ENCODE measurements at places on chromosomes 7 and 10.

DNA sequence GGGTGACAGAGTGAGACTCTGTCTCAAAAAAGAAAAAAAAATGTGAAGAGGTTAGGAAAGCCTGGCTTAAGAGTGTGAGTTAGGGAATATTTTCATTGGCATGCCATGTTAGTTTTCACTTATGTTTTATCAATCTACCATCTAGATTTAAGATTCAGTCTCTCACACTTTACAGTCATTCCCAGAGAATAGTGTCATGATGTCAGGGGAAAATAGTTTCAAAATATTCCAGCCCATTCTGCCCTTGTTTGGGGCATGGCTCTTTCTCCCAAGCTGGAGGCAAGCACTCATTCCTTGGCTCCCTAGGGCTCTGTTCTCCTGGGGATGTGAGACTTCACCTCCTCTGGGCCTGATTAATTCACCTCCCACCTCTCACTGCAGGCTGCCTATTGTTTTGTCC is 331.5 kb downstream of the CXCL12 start:
- peak; percentile 17 for DNase-seq

- DNase-seq, result no peak
These were observed 26.4 kb downstream of the STEAP1 start for GRCh38 chr7:90180649-90181048.

- DNase-seq, result no peak
These were observed 24.7 kb downstream of the LRRC27 start for GRCh38 chr10:132356621-132357195.

DNA sequence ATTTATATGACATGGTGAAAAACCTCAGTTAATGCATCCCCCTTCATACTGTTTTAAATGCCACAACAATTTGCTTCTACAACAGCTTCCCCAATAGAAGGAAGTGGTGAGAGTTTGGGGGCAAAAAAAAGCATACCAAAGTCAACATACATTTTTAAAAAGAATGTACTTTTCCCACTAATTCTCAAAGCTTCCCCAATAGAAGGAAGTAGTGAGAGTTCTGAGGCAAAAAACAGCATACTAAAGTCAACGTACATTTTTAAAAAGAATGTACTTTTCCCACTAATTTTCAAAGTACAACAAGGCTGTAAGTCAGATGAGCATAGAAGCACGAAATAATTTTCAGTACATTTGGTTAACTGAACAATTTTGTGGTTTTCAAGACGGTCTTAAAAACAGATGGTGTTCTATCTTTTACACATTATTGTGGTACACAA is 24.0 kb downstream of the WASL start:
- DNase-seq, result peak; percentile 10

DNA sequence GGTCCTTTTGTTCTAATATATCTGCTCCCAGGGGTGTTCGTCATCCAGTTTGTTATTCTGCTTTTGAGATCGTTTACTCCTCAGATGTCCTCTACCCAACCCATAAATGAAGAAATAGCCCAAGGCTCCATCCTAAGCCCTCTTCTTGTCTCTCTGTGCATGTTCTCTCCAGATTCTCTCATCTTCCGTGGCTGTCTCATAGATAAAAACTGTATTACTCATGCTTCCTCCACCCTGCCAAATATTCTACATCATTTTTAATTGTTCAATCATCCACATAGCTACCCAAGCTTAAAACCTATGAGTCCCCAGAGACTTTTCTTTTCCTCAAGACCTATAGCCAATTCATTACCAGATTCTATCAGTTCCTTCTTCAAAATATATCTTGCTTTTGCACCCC is 44.9 kb downstream of the CAV1 start:
- peak; percentile 98 for DNase-seq

GRCh38 chr7:2138146-2138765 is 94.5 kb downstream of the MAD1L1 start:
- DNase-seq, result no peak

DNA sequence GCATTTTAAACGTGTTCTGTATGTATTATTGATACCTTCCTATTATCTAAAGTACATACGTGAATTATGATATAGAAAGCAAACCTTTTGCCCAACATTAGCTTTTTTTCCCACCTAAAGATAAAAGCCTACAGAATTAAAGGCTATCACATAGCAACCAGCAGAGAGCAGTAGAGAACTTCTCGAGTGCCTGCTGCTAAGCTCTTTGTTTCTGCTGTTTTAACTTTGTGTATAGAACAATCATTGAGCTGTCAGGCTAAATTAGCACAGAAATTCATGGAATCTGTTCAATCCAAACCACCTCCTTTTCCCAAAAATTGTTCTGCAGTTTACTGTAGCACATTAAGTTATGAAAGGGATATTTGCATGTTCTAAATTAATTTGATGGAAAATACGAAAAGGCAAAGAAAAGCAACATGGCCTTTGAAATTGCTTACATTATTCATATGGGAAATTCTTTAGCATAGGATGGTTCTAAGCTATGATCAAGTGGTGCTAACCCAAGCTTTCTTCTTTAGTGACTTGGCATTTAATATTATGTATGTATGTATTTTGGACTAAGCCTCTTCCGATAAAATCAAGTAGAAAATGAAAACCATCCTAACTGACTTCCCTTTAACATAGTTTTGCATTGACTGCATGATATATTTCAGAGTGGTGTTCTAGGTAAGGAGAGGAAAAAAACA is 1288.5 kb downstream of the GATA3 start:
- DNase-seq, result peak; percentile 28

- peak; percentile 82 for DNase-seq
These were observed 52.1 kb upstream of the JCAD start for GRCh38 chr10:30111340-30112022.

DNA sequence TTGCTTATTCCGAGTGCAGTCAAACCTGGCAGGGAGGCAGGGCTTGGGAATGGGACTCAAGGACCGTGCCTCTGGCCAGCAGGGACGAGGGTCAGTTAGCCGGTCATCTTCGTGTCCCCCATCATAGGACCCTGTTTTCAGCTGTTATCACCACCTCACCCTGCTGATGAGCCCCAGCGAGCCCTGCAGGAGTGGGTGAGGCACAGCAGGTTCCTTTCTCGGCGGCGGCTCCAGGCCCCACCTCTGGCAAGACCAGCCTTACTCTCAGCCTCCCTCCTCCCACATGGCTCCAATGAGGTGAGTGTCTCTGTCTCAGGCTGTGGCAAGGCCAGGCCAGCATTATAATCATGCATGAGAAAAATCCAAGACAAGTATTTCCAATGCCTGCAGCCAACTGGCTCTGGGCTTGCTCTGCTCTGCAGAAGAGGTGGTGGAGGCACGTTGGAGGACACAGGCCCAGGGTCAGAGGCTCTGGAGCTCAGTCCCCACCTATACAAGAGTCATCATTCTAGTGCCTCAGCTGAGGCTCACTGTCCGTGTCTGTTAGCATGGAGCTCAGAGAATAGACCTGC is 15.7 kb downstream of the PKD1L1 start:
- DNase-seq, result no peak
